ENCODE measurements at places on chromosomes 13 and 19.

DNA sequence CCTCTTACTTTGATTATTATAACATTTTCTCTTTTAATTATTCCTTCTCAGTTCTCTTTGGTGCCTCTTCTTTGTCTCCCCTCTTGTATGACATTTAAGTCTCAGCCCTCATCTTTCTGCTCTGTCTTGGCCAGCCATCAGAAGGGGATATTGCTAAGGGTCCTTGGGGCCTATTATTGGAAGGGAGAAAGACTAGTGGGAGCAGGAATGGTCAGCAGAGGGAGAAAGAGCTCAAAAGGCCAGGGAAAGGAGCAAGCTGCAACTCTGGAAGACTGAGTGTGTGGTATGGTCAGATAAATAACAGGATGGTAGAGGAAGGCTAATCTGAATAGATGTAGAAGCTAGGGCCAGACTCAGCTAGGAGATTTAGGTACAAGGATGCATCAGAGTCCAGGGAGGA, 336.9 kb downstream of the TDRD3 start:
- no peak overlapping the region for H3K4me3 ChIP-seq
- DNase-seq, result no peak
- no peak overlapping the region for H3K27ac ChIP-seq
- no peaks in the 10 kb centered on the region for H3K27me3 ChIP-seq
- no peaks in the 10 kb centered on the region for H3K36me3 ChIP-seq

DNA sequence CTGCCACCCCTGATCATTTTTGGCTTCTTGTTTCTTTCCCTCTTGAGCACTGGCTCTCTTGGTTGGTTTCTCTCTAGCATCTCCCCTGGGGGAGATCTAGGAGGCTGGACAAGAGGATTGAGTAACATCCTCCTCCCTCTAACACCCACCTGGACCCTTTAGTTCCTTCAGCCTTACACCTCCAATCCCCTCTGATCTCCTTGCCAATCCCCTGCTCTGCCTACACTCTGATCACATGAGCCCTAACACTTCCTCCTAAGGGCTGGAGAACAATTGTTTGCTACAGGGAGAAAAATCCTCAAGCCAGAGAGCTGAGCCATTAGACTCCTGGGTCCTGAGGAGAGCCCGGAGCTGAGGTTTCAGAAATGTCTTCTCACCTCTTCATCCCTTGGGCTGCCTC, 65.9 kb upstream of the ADGRL1 start:
- H3K27me3 ChIP-seq, result peaks cover 17% of the 10 kb centered on the region
- DNase-seq, result no peak
- no peak overlapping the region for H3K27ac ChIP-seq
- H3K36me3 ChIP-seq, result no peaks in the 10 kb centered on the region
- no peak overlapping the region for H3K4me3 ChIP-seq

DNA sequence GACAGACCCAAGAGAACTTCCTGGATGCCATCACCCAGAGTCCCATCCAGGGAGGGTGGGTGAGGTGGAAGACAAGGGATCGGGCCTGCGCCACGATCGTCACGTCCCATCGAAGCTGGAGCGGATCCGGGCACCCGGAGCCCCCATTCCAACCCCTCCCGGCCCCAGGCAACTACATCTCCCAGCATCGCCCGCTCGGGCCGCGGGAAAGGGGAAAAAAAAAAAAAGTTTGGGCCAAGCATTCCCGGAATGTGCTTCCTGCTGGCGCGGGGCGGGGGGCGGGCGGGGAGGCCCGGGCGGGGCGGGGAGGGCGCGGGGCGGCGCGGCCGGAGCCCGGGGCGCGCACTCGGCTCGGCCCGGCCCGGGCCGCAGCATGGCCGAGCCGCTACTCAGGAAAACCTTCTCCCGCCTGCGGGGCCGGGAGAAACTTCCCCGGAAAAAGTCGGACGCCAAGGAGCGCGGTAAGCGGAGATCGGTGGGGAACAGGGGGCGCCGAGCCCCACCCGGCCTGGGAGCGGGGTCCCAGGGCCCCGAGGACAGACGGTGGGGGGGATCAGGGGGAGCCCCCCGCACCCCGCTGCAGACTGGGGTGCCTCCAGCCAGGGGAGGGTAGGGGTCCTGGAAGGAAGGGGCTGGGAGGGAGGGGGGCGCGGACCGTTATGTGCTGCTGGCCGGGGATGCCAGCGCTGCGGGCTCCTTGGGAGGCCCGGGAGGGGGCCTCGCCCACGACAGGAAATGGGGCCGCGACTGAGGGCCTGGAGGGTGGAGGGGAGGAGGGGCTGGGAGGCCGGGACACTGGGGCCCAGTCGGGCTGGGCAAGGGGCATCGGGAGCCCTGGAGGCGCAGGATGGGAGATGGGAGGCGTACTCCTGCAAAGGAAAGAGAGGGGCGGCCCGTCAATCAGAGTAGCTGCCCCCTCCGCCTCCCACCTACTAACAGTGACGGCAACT, at the start of gene SYDE1:
Gene SYDE1 (plus strand): TSS at position 341 of the 950 bp plus-strand sequence. CDS start 33 bp downstream, at position 374.
- DNase-seq, result no peak
- no peak within 1 kb of the TSS for H3K27ac ChIP-seq
- H3K4me1 ChIP-seq, result peaks cover 11% of the 10 kb centered on the region
- H3K36me3 ChIP-seq, result no peaks in the 10 kb centered on the region

- no peaks in the 10 kb centered on the region for H3K4me1 ChIP-seq
- peaks cover 56% of the 10 kb centered on the region for H3K27me3 ChIP-seq
- DNase-seq, result no peak
- H3K4me3 ChIP-seq, result no peak within 1 kb of the TSS
Observed at GRCh38 chr19:10010247-10010691, at the start of gene COL5A3. Gene COL5A3 (minus strand): TSS chr19:10010504. CDS start chr19:10010385, 119 bp downstream.

DNA sequence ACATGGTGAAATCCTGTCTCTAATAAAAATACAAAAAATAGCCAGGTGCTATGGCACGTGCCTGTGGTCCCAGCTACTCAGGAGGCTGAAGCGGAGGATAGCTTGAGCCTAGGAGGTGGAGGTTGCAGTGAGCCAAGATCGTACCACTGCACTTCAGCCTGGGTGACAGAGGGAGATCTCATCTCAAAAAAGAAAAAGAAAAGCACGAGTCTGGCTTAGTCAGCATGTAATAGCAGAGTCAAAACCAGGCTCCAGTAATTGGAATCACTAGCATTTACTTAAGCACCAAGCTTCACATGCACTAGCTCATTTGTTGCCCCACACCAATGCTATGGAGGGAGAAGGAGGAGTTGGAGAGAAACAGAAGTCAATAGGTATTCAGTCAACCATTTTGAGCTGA, 41.9 kb upstream of the SLC7A9 start:
- no peaks in the 10 kb centered on the region for H3K27me3 ChIP-seq
- H3K4me3 ChIP-seq, result no peak overlapping the region
- no peaks in the 10 kb centered on the region for H3K4me1 ChIP-seq
- peaks cover 59% of the 10 kb centered on the region for H3K36me3 ChIP-seq
- DNase-seq, result no peak
- no peak overlapping the region for H3K27ac ChIP-seq

- H3K27ac ChIP-seq, result no peak overlapping the region
- no peak for DNase-seq
- no peak overlapping the region for H3K4me3 ChIP-seq
Observed at GRCh38 chr13:47671776-47672175, 329.3 kb downstream of the SUCLA2 start.

- no peak for DNase-seq
- H3K27me3 ChIP-seq, result peaks cover 2% of the 10 kb centered on the region
- H3K4me1 ChIP-seq, result no peaks in the 10 kb centered on the region
Observed at GRCh38 chr19:6056801-6057650, 53.3 kb downstream of the RFX2 start.

DNA sequence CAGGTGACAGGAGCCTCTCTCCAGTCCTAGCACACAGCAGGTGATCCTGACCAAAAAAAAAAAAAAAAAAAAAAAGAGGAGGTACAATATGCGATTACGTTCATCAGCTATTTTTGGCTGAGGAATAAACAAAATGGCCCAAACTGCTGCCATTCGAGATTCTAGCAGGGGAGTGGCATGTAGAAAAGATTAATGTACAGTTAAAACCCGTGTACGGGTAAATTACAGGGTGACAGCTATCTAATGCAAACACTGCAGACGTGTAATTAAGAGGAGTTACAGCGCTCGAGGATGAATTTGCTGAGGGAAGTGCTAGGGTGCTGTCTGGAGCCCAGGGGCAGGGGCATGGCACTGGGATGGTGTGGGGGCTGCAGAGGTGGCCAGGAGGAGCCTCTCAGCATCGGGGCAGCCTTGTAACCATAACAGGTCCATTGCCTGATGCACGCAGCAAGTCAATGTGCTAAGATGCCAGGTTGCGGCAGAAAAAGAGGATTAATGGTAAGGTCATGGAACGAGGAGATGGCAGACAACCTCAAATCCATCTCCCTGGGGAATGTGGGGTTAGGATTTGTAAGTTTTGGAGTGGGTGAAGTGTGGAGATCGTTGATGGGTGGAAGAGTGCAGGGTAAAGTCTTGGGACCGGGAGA, 17.4 kb downstream of the CHST8 start:
- DNase-seq, result no peak
- no peak overlapping the region for H3K27ac ChIP-seq
- no peaks in the 10 kb centered on the region for H3K4me1 ChIP-seq
- no peak overlapping the region for H3K4me3 ChIP-seq
- peaks cover 8% of the 10 kb centered on the region for H3K27me3 ChIP-seq

DNA sequence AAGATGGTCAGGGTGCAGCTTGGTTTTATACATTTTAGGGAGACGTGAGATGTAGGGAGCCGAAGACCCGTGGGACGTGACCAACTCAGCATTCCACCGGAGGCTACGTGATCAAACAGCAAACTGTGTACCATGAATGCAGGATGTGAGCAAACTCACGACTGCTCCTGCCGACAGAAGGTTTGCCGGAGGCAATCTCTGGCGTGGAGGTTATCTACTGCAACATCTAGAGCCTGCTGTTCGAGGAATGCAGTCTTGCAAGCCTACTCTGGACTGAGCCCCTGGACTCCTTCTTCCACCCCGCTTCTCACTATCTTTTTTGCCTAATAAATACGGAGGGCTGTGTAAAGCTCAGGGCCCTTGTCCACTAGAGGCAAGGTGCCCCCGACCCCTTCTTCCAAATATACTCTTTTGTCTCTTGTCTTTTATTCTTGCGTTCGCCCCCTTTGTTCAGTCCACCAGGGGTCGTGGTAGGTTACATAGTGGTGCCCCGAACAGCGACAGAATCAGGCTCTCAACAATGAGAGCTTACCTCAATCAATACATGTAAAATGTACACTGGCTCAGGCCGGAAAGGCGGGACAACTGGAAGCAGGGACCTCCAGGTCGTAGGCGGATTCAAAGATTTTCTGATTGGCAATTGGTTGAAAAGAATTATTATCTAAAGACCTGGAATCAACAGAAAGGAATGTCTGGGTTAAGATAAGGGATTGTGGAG, 8.9 kb upstream of the OR1I1 start:
- no peak for DNase-seq
- H3K4me1 ChIP-seq, result no peaks in the 10 kb centered on the region
- H3K27ac ChIP-seq, result no peak overlapping the region

GRCh38 chr19:55319785-55320184, 5.4 kb downstream of the TMEM150B start:
- no peaks in the 10 kb centered on the region for H3K4me1 ChIP-seq
- no peak overlapping the region for H3K27ac ChIP-seq
- peaks cover 24% of the 10 kb centered on the region for H3K27me3 ChIP-seq
- no peak for DNase-seq
- H3K4me3 ChIP-seq, result no peak overlapping the region

GRCh38 chr13:110914331-110915056, 375 bp downstream of the ANKRD10 start:
- peak overlapping the region; percentile 89 for H3K4me3 ChIP-seq
- H3K4me1 ChIP-seq, result peaks cover 59% of the 10 kb centered on the region
- no peaks in the 10 kb centered on the region for H3K27me3 ChIP-seq
- H3K36me3 ChIP-seq, result peaks cover 20% of the 10 kb centered on the region
- DNase-seq, result peak; percentile 79

GRCh38 chr13:91323349-91323748, 24.1 kb upstream of the MIR17HG start:
- no peaks in the 10 kb centered on the region for H3K4me1 ChIP-seq
- no peaks in the 10 kb centered on the region for H3K36me3 ChIP-seq
- no peak overlapping the region for H3K4me3 ChIP-seq
- no peak for DNase-seq
- H3K27ac ChIP-seq, result no peak overlapping the region
- H3K27me3 ChIP-seq, result peaks cover 4% of the 10 kb centered on the region

- no peak overlapping the region for H3K4me3 ChIP-seq
- no peak overlapping the region for H3K27ac ChIP-seq
- H3K36me3 ChIP-seq, result no peaks in the 10 kb centered on the region
- no peak for DNase-seq
Observed at GRCh38 chr13:98972627-98973026, 5.2 kb downstream of the DOCK9 start.

GRCh38 chr19:50820086-50820485, 3.5 kb downstream of the KLK1 start:
- DNase-seq, result no peak
- H3K27ac ChIP-seq, result peak overlapping the region; percentile 71
- peak overlapping the region; percentile 74 for H3K4me3 ChIP-seq
- peaks cover 69% of the 10 kb centered on the region for H3K4me1 ChIP-seq

DNA sequence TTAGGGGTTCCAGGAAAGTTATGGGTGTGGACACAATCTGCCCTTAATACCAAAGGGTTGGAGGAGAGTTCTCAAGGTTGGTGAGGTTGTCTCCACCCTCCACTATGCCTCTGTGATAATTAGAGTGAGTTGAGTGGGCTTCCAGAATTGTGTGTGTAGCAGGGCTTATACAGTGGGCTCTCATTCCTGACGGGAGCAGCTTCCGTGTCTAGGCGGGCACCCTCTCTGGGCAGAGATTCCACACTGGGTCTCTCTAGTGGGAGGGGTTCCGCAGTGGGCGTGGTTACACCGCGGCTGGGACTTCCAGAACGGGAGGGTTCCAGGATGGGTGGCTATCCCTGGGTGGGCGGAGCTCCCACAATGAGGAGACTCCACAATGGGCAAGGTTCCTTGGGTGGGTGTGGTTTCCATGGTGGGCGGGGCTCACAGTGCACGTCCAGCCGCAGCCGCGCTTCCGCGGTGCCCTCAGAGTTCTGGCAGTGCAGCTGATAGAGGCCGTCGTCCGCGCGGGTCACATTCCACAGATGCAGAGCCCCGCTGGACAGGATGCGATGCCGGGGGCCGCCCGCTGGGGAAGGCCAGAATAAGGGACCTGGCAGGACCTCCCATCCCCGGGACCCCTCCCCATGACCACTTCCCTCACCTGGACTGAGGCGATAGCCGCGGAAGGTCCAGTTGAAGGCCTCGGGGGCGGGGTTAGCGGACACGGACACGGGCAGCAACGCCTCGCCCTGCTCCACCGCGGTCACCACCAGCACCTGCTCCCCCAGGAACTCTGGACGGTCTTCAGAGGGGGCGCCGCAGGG, 8.4 kb downstream of the NPHS1 start:
- H3K4me3 ChIP-seq, result no peak overlapping the region
- H3K4me1 ChIP-seq, result peaks cover 16% of the 10 kb centered on the region
- DNase-seq, result no peak
- peaks cover 52% of the 10 kb centered on the region for H3K27me3 ChIP-seq
- H3K27ac ChIP-seq, result no peak overlapping the region
- H3K36me3 ChIP-seq, result no peaks in the 10 kb centered on the region

DNA sequence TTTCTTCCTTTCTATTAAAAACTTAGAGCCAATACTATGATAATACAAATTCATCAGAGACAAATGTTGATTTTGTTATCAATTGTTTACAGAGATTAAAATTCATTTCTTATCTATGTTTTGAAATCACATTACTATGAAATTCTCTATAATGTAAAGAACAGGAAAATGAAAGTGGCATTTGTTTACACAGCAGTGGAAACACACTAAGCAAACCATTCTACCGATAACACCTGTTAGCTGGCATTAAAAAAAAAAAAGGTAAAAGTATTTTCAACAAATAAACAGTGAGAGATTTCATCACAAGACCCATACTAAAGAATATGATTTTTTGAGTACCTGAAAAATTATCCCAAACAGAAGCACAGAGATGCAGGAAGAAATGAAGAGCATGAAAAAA, 4.8 kb upstream of the CCDC70 start:
- H3K27ac ChIP-seq, result no peak overlapping the region
- H3K36me3 ChIP-seq, result no peaks in the 10 kb centered on the region
- H3K4me1 ChIP-seq, result no peaks in the 10 kb centered on the region
- no peak overlapping the region for H3K4me3 ChIP-seq
- H3K27me3 ChIP-seq, result peaks cover 15% of the 10 kb centered on the region

Measured in activated B cell treated with CpG ODN at 0.5 μM for 24 hours (primary cell).